ENCODE measurements at places on chromosomes 4 and X. TPM values are rescaled to one million over a fixed set of nuclear protein-coding genes. Genes with fewer than 3 reads are reported as not detected.

GRCh38 chr4:150476776-150477175 is 105.2 kb upstream of the MAB21L2 start:
- no peak overlapping the region for H3K27ac ChIP-seq
- H3K4me1 ChIP-seq = no peaks in the 10 kb centered on the region
- no peaks in the 10 kb centered on the region for H3K27me3 ChIP-seq
- H3K36me3 ChIP-seq = no peaks in the 10 kb centered on the region

DNA sequence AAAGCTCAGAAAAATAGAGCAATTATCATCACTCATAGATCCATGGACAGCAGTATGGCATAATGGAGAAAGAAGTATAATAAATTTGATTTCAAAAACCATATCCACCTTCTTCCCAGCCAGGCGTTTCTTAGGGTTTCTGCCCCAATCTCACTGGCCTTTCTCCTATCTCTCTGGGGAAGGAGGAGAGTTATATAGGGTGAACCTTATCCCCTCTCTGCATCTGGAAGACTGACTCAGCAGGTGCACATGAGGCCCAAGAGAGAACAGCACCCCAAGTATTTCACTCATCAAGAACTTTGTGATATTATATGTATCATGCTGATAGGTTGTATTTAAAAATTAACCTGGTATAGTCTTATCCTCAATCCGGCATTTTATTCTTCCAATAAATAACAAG is 318.8 kb upstream of the RASGEF1B start:
- no peak overlapping the region for H3K27ac ChIP-seq
- no peaks in the 10 kb centered on the region for H3K4me1 ChIP-seq
- H3K36me3 ChIP-seq = no peaks in the 10 kb centered on the region
- no peak for DNase-seq
- H3K27me3 ChIP-seq = no peaks in the 10 kb centered on the region

DNA sequence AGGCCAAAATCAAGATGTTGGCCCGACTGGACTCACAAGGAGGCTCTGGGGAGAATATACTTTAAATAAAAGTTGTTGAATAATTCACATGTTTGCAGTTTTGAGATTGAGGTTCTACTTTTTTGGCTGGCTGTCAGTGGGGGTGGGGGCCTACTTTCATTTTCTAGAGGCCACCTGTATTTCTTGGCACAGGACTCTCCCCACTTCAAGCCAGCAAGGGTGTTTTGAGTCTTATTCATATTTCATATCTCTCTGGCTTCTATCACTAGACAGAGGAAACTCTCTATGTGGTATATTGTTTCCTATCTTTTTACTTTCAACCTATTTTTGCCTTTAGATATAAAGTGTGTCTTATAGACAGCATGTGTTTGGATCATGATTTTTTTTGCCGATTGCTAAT is 266.4 kb downstream of the PRR32 start:
- H3K27me3 ChIP-seq = no peaks in the 10 kb centered on the region
- H3K36me3 ChIP-seq = no peaks in the 10 kb centered on the region
- DNase-seq = no peak
- no peak overlapping the region for H3K4me3 ChIP-seq
- H3K4me1 ChIP-seq = no peaks in the 10 kb centered on the region

DNA sequence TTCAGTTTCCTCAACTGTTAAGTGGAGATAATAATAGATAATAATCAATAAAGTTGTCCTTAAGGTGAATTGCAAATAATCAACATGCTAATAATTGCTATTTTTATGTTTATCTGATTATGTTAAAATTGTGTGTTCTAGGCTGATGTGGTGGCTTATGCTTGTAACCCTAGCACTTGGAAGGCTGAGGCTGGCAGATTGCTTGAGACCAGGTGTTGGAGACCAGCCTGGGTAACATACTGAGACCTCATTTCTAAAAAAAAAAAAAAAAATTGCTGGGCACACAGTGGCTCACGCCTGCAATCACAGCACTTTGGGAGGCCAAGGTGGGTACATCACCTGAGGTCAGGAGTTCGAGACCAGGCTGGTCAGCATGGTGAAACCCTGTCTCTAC is 175.2 kb downstream of the GC start:
- H3K4me3 ChIP-seq = no peak overlapping the region
- no peak for DNase-seq
- H3K27me3 ChIP-seq = no peaks in the 10 kb centered on the region

GRCh38 chr4:94678896-94679295 is 78.9 kb upstream of the BMPR1B start:
- peaks cover 6% of the 10 kb centered on the region for H3K4me1 ChIP-seq
- H3K27me3 ChIP-seq = no peaks in the 10 kb centered on the region
- H3K27ac ChIP-seq = no peak overlapping the region
- H3K36me3 ChIP-seq = no peaks in the 10 kb centered on the region

GRCh38 chr4:150782921-150783320 is 201.0 kb downstream of the MAB21L2 start:
- peak overlapping the region; percentile 53 for H3K4me3 ChIP-seq
- DNase-seq = peak; percentile 8
- H3K27me3 ChIP-seq = no peaks in the 10 kb centered on the region
- H3K4me1 ChIP-seq = peaks cover 10% of the 10 kb centered on the region
- peak overlapping the region; percentile 89 for H3K27ac ChIP-seq

DNA sequence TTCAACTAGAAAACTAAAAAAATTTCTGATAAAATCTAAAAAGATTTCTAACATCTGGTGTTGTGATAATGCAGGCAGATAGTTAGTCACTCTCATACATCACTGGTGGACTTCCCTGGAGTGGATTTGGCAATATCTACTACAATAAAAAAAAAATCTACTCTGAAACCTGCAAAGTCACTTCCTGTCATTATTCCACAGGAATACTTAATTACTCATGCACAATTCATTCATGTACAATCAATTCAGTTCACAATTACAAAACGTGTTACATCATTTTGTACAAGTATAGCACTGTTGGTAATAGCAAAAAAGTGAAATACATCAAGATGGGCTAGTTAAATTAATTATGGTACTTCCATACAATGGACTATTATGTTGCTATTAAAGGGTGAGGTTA is 16.5 kb upstream of the RHOH start:
- no peaks in the 10 kb centered on the region for H3K36me3 ChIP-seq
- no peak overlapping the region for H3K27ac ChIP-seq
- H3K4me1 ChIP-seq = peaks cover 12% of the 10 kb centered on the region

DNA sequence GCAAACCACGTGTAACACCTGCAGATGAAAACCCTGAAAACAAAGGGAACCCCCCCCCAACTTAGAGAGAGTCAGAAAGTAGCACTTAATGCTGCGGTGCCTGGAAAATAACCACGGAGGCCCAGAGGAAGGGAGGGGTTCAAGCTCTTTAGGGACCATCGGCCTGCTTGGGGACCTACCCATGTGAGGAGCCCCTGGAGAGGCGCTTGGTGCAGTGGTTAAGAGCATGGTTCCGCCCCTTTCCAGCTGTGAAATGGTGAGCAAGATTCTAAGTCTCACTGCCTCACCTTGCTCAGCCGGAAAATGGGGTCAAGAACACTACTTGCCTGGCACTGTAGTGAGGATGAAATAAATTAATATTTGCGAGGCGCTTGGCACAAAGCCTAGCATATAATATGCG is 13.8 kb downstream of the SLC25A5 start:
- H3K4me3 ChIP-seq = peak overlapping the region; percentile 37
- no peak overlapping the region for H3K27ac ChIP-seq
- no peaks in the 10 kb centered on the region for H3K36me3 ChIP-seq
- DNase-seq = no peak

DNA sequence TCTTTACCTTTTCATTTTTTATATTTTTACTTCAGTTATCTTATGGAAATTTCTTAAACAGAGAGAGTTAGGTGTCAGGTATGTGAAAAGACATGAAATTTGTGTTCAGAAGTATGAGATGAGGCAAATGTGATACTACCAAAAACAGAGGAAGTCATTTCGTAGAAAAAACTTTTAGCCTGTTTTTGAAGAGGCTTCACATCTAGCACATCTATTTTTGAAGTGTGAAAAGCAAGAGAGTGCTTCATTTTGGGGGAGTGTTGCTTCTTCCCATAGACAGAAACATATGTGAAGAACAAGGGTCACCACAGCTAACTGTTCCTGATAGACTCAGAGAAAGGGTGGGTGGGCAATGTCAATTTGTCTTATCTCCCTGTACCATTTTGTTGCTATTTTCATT is 125.3 kb downstream of the TET2 start:
- H3K36me3 ChIP-seq = peaks cover 69% of the 10 kb centered on the region
- H3K27ac ChIP-seq = no peak overlapping the region
- H3K4me3 ChIP-seq = no peak overlapping the region
- H3K27me3 ChIP-seq = no peaks in the 10 kb centered on the region
- H3K4me1 ChIP-seq = no peaks in the 10 kb centered on the region

GRCh38 chr4:12041828-12042227 is 613.1 kb upstream of the HS3ST1 start:
- H3K4me3 ChIP-seq = no peak overlapping the region
- no peak overlapping the region for H3K27ac ChIP-seq
- no peaks in the 10 kb centered on the region for H3K36me3 ChIP-seq
- H3K4me1 ChIP-seq = no peaks in the 10 kb centered on the region

- no peaks in the 10 kb centered on the region for H3K27me3 ChIP-seq
- no peak overlapping the region for H3K27ac ChIP-seq
- H3K4me3 ChIP-seq = no peak overlapping the region
These were observed 89.7 kb upstream of the KDR start for GRCh38 chr4:55215087-55215486.

DNA sequence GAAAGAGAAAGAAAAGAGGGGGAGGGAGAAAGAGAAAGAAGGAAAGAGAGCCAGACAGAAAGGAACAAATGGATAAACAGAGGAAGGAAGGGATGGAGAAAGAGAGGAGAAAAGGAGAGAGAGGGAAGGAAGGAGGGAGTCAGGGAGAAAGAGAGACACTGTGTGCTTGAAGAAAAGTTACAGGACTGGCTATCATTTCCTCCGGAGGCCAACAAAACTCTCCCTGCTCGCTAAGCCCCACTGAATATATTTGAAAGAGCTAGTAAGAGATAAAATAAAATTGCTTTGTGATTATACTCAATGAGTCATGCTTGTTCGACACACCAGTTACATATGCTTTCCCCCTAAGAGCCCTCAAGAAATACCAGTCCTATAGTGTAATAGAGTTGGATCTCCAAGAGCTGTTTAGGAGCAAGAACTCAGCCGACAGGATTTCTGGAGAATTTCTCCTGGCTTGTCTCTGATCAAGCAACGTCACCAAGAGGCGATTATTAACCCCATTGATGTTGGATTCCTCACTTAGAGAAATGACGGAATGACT is 102.2 kb downstream of the MXRA5 start:
- no peak overlapping the region for H3K27ac ChIP-seq
- H3K27me3 ChIP-seq = no peaks in the 10 kb centered on the region
- H3K36me3 ChIP-seq = no peaks in the 10 kb centered on the region
- H3K4me1 ChIP-seq = no peaks in the 10 kb centered on the region
- H3K4me3 ChIP-seq = no peak overlapping the region

DNA sequence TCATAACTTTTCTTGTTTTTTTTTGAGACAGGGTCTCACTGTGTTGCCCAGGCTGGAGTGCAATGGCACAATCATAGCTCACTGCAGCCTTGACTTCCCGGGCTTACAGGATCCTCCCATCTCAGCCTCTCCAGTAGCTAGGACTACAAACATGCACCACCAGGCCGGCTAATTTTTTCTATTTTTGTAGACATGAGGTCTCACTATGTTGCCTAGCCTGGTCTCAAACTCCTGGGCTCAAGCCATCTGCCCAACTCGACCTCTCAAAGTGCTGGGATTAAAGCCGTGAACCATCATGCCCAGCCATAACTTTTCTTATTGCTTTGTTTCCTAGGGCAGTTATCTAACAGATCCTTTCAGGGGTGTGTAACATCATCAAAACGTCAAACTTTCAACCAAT is 11.8 kb downstream of the SEC24D start:
- H3K27ac ChIP-seq = no peak overlapping the region
- no peak for DNase-seq
- no peak overlapping the region for H3K4me3 ChIP-seq

DNA sequence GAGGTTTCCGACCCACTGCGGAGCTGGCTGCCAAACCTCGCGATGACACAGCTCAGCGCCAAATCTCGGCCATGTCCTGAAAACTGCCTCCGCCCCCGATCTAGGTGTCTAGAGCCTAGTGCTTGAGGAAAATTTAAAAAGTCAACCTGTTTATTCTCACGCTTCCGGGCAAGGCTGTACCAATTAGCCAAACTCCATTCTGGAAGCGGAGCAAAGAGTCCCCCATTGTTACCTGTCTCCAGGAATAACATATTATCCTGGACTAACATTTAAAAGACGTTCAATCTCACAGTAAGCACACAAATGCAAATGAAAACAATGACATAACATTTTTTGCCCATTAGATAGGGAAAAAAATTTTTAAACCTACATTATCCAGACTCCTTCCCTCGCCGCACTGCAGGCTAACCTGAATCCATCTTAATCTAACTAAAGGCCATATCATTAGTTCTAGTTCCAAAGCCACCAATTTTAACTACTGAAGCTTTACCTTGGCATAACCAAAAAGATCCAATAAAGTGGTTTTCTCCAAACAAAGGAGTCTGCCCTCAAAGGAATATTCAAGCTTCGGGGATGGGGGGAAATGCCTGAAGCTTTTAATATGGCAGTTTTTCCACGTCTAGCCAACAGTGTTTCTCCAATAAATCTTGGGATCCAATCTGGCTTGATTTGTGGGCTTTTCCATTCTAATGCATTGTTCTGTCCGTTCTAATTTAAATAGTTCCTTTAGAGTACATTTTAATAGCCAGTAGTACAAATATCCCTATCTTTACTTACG is 1.9 kb downstream of the HUWE1 start:
- H3K4me1 ChIP-seq = no peaks in the 10 kb centered on the region
- peak overlapping the region; percentile 93 for H3K27ac ChIP-seq
- H3K36me3 ChIP-seq = peaks cover 7% of the 10 kb centered on the region

GRCh38 chr4:158667651-158668198 is 4.0 kb downstream of the C4orf46 start:
- peaks cover 7% of the 10 kb centered on the region for H3K36me3 ChIP-seq
- no peaks in the 10 kb centered on the region for H3K4me1 ChIP-seq
- no peaks in the 10 kb centered on the region for H3K27me3 ChIP-seq
- H3K27ac ChIP-seq = no peak overlapping the region

- DNase-seq = no peak
- H3K4me3 ChIP-seq = no peak overlapping the region
- no peaks in the 10 kb centered on the region for H3K27me3 ChIP-seq
- H3K36me3 ChIP-seq = no peaks in the 10 kb centered on the region
- no peaks in the 10 kb centered on the region for H3K4me1 ChIP-seq
These were observed 344.4 kb downstream of the NR3C2 start for GRCh38 chr4:148097801-148098200.

DNA sequence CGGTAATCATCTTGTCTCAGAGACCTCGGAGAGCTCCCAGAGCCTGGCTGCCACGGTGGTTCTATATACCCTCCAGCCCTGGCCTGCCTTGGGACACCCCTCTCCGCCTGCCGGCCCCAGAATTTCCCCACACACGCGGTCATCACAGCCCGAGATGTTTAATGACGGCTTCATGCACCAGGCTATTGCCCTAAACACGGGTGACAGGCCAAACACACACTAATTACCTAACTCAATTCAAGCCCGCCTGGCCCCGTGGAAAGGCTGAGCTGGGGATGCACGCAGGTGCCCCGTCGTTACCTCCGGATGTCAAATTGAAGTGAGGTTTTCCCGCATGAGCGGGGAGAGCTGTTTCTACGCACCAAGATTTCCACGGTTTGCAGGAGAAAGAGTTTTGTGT is 72.9 kb upstream of the PPP2R3B start:
- no peak for DNase-seq
- H3K4me3 ChIP-seq = no peak overlapping the region
- no peaks in the 10 kb centered on the region for H3K27me3 ChIP-seq
- H3K27ac ChIP-seq = no peak overlapping the region
- no peaks in the 10 kb centered on the region for H3K36me3 ChIP-seq

PABPC5 gene
- 10.6 TPM for total RNA-seq

CT45A3 gene
- not detected for total RNA-seq

TMPRSS11B gene
- total RNA-seq = not detected

IL13RA2 gene
- not detected for total RNA-seq

VSIG4 gene
- total RNA-seq = not detected

CPEB2 gene
- total RNA-seq = 0.56 TPM

RBM46 gene
- total RNA-seq = not detected

HERC6 gene
- total RNA-seq = 1.5 TPM

EGF gene
- not detected for total RNA-seq

GPC4 gene
- 7.9 TPM for total RNA-seq

TMSB15A gene
- total RNA-seq = 307 TPM
